ENCODE measurements at places on chromosomes 3 and 15.

DNA sequence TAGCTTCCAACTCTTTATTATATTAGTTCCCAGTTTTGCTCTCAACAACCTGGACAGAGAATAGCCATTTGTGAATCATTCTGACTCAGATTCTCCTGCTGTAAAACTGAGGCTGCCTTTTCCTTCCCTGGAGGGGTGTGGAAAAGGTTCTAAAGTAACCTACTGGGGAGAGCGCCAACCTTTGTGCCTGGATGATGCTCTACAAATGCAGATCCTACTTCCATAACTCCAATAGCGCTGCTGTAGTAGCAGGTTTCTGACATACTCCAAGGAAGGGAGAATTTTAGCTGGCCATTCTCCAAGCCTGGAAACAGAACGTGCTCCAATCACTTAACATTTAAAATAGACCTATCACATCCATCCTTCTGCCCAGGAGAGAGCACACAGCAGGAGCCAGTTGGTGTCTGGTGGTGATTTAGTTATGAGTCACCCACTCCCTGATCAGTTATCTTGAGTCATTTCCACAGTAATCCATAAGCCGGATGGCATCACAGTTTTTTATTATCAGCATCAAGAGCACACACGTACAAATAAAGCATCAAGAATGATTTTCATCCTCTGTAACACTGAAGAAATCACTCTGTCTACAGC, 38.3 kb downstream of the MYH15 start:
- DNase-seq = peak; percentile 97

- no peak for DNase-seq
These were observed 72.3 kb downstream of the THSD4 start for GRCh38 chr15:71187526-71187925.

DNA sequence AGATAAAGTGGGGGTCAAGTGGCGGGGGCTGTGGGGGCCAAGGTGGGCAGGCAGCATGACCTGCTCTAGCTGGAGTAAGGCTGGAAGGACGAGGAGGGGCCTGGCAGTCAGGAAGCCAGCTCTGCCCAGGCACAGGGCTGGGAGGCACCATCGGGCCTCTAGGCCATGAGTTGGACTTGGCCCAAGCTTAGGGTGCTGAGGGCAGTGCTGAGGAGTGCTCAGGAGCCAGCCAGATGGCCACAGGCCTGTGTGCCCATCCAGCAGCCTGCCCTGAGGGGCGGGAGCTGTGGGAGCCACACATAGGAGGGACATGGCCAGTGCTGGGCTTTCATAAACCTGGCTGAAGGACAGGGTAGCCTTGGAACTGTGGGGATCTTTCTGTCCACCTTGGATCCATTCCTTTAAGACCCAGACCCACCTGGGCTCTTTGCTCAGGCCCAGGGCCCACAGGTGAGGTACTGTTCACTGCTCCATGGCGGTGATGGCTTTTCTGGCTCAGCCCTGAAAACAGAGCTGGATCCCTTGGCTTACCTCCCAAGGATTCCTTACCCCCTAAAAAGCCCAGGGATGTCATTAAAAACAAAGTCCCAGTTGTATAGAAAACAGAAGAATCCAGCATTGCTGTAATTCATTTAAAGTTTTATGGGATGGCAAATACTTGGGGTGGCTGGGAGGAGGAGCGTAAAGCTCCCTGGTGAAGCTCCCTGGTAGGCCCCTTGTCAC, 137.0 kb downstream of the DNAJB8 start:
- DNase-seq = no peak

GRCh38 chr15:70087708-70088352, 9.9 kb downstream of the TLE3 start:
- DNase-seq = no peak

DNA sequence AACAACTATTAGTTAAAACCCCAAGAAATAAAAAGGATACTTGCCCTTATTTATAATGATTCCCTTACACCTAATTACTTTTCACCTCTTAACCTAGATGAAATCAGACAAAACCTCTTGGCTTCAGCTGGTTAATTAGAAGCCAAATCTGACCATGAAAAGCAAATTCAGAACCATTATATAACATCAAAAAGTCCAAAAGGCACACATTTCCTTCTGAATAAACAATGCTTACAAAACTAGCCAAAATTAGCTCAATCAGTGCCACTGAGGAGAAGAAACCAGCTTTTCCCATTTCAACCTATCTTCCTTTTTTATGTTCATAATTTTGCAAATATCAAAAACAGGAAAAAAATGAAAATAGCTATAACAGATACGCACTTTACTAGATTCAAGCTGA, 3.2 kb downstream of the EHHADH start:
- DNase-seq = no peak
